ENCODE measurements at places on chromosomes 1 and 21.

DNA sequence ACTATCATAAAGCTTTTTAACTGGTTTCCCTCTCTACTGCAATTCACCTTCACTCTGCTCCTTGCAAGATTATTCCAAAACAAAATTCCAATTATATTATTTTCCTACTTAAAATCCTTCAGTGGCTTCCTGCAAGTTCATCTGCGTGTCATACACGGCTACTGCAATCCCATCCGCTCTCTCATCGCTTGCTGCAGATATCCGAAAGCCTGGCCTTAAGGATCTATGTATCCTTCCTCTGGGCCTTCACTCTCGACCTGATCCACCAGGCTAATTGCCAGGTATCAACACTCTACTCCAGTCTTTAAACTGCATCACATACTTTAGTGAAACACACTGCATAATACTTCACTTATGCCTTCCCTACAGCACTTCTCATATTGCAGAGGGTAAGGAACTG, 44.0 kb downstream of the VAV3 start:
- DNase-seq = no peak

GRCh38 chr1:26553942-26554682, 24.6 kb downstream of the RPS6KA1 start:
- DNase-seq = no peak

DNA sequence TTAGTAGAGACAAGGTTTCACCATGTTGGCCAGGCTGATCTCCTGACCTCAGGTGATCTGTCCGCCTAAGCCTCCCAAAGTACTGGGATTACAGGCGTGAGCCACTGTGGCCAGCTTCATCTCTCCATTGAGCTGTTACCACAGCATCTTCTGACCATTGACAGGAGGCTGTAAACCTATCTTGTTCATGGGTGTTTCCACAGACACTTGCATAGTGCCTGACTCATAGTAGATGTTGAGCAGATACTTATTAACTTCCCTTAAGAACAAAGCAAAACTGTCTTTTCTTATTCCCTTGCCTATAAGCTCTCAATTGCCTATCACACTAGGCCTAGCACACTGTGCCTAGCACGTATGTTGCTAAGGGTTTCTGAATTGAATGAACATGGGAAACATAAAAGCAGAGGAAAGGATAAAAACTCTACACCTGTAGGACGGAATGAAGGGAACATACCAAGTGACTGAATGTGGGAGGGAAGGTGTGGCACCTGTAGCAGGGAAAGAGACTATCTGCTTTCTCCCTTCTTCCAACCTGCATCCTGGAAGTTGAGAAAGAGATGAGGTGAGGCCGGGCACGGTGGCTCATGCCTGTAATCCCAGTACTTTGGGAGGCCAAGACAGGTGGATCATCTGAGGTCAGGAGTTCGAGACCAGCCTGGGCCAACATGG, 1.2 kb upstream of the C1orf54 start:
- DNase-seq = no peak

DNA sequence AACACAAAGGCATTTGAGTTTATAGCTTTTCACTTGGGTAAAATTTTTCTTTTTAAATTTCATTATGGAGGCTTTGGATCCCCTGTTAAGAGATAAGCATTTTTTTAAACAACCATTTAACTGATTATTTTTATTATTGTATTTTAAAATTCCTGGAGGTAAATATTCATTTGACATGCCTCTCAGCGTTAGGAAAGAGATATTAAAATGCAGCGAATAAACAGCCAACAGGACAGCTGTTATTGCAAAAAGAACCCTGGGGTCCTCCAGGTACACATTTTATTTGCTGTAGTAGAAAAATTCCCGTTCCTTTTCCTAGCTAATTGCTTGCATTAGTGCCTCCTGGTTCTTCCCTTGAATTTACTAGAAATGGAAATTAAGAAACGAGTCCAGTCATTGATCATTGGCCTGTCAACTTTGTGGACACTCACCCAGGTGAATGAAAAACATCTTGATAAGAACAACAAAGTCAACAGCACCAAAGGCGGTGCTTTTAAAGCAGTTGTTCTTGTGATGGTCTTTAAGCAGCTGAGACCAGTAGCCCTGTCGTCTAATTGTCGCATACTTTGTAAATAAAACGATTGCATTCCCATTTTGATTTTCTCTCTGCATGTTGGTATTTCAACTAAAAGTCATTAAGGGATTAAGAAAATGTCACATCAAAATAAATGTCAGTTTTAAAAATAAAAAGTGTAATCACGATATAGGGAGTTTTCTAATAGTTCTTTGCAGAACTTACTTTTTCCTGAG, 282.4 kb downstream of the GRIK1 start:
- no peak for DNase-seq

- DNase-seq = peak; percentile 60
Measured at GRCh38 chr1:66276218-66276617, 257.7 kb upstream of the SGIP1 start.

DNA sequence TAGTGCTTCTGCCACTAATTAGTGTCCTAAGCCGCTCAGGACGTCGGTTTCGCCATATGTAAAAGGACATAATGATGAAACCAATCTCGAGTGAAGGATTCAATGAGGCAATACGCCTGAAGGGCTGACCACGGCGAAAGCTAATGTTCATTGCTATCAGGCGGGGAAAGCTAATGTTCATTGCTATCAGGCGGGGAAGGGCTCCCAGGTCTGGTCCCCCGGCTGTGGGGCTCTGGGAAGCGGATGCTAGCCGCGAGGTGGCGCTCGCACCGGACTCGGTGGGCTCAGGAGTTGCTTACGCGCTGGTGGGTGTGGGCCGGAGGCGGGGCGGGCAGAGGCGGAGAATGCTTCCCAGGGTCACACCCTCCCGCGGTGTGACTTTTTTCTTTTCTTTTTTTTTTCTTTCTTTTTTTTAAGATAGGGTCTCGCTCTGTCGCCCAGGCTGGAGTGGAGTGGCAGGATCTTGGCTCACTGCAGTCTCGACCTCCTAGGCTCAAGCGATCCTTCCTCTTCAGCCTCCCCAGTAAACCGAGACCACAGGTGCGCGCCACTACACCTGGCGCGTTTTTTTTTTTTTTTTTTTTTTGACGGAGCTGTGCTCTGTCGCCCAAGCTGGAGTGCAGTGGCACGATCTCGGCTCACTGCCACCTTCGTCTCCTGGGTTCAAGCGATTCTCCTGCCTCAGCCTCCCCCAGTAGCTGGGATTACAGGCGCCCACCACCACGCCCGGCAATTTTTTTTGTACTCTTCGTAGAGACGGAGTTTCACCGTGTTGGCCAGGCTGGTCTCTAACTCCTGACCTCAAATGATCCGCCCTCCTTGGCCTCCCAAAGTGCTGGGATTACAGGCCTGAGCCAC, 1.1 kb upstream of the PEAR1 start:
- peak; percentile 86 for DNase-seq

DNA sequence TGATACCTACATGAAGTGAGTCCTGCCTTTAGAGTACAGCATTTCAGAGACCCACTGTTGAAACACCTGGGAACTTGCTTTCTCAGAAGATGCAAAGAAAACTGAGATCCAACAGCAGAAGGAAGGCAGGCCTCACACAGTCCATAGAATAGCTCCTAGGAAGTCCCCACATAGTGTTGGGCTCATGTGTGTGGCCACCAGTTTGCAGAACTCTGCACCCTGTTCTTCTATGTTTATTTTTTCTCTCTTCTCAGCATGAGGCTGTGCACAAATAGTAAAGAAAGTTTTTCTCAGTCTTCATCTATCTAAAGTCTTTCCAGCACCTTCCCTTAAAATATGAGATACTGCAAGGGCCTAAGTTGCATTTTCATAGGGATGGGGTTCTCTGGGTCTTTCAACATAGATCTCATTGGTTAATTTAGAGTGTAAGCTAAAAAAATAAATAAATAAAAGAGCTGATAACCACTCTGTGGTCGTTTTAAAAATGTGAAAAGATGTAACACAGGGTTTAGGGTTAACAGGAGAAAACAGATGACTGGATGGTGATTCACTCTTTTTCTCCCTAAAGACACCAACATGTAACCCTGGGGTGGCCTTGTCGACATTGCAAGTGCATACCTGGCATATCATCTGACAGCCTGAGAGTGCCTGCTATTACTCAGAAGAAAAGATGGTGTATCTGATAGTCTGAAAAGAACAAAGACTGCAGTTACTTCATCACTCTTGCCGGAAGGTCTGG, 94.6 kb downstream of the ZC3H11B start:
- DNase-seq = no peak

GRCh38 chr1:21904704-21905520, 32.2 kb downstream of the HSPG2 start:
- DNase-seq = peak; percentile 7

GRCh38 chr1:245512980-245513578, 358.3 kb downstream of the KIF26B start:
- DNase-seq = no peak

DNA sequence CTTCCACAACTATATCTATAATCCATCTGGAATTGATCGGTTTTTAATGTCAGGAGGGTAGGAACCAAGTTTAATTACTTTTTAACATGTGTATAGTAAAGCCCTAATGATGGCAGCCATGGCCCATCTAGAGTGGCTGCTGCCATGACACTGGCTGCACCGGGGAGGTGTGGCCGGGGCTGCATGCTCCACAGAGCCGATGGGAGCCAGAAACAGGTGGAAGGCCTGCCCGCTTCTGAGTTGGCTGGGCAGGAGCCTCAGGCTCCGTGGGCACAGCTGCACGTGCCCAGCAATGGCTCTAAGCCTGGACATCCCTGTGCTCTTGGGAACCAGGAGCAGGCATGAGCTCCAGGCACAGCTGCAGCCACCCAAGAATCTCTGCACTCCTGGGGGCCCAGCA, 73.0 kb downstream of the GBP6 start:
- DNase-seq = no peak

- DNase-seq = no peak
Measured at GRCh38 chr1:244322181-244322580, 129.5 kb downstream of the ADSS2 start.

GRCh38 chr21:34077888-34078287, 4.5 kb downstream of the MRPS6 start:
- DNase-seq = no peak

GRCh38 chr1:184682956-184683355, 71.7 kb downstream of the EDEM3 start:
- DNase-seq = no peak

- DNase-seq = no peak
Measured at GRCh38 chr1:9719978-9720722, 68.6 kb downstream of the PIK3CD start.

Data from CD4-positive, alpha-beta T cell treated with Interleukin-10 for 1 hour (primary cell).